ACHN (cell line): ENCODE measurements at places on chromosomes 7 and 10.

DNA sequence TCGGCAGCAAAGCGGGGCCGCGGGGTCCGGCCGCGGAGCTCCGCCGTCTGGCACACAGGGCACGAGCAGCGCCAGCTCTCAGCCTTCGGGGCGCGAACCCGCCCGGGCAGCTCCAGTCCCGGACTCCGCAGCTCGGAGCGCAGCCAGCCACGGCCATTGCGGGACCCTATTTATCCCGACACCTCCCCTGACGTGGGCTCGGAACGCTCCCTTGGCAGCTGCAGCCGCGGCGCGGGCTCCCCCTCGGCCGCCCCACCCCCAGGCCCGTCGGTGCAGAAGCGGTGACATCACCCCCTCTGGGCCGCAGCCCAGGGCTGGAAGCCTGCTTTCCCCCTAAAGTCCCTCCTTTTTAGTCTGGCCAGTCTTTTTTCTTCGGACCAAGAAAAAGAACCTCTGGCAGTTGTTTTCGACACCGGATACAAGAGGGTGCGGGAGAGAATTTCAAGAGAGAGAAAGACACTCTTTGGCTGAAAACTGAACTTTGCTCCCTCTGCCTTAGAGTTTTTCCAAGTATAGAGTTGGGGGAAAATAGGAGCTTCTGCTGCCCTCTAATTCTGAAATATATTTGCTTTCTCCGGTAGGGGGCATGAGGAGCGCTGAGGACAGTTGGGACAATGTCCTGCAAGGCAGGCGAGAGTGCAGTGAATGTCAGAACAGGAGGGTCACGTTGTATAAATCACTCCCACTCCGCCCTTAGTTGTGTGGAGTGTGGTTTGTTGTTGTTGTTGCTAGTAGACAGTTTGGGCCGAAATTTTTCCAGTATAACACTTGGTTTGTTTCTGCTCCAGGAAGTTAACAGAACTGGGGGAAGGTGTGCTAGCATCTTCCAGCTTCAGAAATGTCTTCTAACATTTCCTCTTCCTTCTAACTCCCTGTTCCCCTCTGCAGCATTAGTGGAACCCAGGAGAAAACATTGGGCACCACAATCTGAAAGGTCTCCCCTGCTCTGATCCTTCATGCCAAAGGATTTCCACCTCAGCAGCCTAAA is at the start of gene SFRP4:
Gene SFRP4 (minus strand): TSS at position 145 of the 988 bp plus-strand sequence. CDS start 280 bp downstream, outside the sequence.
- peak; percentile 92 for DNase-seq

DNA sequence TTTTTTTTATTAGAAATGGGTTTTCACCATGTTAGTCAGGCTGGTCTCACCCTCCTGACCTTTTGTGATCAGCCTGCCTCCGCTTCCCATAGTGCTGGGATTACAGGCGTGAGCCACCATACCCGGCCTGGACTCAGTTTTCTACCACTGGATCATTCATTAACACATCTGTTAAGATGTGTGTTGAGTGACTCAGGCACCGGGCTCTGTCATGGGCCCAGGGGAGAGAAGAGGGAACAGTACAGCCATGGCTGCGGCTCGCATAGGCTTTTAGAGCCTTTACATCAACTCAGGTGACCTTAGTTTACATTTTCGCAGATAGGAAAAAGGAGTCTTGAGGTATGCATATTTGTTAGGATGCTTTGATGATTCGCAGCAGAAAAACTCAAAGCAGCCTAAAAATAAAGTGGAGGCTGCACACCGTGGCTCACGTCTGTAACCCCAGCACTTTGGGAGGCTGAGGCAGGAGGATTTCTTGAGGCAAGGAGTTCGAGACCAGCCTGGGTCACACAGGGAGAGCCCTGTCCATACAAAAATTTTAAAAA is 3.1 kb upstream of the ARPC1B start:
- DNase-seq: peak; percentile 39

DNA sequence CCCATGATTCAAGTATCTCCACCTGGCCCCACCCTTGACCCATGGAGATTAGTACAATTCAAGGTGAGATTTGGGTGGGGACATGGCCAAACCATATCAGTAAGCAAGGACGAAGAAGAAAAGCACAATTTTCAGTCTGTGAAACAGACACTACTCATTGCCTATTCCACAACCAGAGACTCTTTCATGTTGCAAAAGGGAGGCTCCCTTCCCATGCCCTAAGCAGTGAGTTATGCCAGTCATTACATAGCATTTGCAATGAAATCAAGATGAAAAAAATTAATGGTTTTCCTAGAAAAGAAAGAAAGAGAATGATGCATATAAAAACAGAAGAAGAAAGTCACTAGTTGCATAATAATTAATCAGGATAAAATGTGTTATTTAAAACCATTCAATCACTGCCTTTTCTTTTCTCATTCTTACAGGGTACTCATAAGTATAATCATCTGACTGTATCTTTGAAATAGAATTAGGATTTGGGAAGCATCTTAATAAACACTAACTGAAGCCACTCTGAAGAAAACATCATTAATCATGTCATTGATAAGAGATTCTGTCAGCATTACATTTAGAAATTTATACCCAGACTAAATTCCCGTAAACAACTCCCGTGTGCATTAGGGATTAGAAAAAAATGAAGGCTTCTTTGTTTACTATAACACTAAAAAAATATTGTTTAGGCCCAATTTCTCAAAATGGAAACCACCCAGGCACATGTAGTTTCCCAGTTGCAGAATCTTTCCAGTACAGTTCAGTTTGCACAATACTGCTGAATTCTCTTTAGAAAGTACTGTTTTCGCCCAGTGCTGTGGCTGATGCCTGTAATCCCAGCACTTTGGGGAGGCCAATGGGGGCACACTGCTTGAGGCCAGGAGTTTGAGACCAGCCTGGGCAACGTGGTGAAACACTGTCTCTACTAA is 9.1 kb downstream of the PRPS1L1 start:
- no peak for DNase-seq

DNA sequence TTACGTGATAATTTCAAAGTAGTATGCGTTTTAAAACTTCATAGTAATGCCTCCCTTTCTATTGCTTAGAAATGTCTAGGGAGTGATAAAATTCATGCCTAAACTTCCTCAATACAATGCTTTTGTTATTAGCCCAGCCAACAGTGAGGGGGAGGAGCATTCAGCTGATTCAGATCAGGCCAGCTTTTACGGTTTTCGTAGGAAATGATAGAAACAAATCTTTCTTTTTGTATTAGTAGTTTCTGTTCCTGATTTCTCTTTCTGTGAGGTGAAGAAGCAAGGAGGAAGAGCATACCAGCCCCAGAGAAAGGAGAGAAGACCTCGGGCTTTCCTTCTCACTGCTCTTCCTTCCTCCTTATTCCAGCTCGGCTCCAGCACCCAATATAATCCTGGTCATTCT is 35.2 kb upstream of the ITPRID1 start:
- DNase-seq: no peak

- DNase-seq: no peak
These were observed 21.3 kb upstream of the LIPM start for GRCh38 chr10:88781206-88781605.

- no peak for DNase-seq
These were observed 67.0 kb downstream of the GRID1 start for GRCh38 chr10:86299562-86299961.

GRCh38 chr10:71204746-71205145 is 7.6 kb upstream of the UNC5B start:
- no peak for DNase-seq

- DNase-seq: no peak
These were observed 1028.3 kb downstream of the SORCS1 start for GRCh38 chr10:106136175-106136574.

DNA sequence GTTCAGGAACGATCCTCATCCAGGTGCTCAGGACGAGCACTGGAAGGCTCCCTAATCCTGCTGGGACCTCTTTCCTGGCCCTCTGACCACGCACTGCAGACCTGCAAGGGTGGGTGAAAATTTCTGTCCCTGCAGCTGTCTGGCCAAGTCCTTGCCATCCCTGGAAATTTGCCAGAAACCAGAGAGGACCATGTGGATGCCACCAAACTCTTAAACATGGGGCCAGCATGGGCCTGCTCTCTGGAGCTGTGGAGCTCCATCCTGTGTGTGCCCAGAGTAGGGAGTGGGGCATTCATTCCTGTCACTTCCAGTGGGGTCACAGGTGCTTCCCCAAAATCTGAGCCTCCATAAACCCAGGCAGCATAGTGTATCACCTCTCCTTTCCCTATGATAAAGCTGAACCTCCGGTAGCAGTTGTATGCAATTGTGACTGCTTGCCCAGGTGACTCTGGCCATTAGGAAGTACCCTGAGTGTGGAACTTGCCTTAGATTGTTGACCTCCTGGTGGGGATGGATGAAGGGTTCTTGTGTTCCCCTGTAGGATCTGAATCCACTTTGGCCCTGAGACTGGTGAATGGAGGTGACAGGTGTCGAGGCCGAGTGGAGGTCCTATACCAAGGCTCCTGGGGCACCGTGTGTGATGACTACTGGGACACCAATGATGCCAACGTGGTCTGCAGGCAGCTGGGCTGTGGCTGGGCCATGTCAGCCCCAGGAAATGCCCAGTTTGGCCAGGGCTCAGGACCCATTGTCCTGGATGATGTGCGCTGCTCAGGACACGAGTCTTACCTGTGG is 57.1 kb downstream of the DMBT1 start:
- no peak for DNase-seq

DNA sequence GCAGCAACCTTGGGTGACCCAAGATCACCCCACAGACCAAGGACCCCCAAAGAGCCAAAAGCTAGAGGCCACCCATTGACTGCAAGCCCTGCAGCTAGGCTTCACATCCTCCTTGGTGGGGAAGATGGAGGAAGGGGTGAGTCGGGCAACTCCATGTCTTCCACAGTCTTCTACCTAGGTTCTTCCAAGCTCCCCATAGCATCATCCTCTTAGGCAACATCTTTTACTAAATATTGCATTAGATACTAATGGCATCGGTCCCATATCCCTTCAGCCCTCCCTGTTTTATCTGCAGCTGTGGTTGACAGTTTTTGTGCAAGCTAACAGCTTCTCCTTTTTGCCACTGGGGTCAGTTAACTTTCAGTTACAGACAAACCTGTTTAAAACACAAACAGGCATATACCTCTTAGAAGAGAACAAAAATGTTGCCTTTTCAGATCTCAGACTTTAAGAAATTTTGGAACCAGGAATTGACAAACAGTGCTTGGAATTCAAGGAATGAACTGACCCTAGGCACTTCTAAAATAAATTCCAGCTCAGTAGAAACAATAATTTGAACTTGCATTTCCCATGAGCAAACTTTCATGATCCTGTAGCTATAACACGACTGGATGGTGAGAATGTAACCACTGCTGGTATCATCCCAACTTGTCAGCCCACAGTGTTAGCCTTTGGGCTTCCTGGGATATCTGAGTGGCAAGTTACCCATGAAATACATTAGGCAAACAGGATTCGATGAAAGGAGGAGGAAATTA is 33.9 kb upstream of the MSMB start:
- no peak for DNase-seq

GRCh38 chr10:42482411-42482810 is 156.0 kb downstream of the ZNF33B start:
- DNase-seq: peak; percentile 40

DNA sequence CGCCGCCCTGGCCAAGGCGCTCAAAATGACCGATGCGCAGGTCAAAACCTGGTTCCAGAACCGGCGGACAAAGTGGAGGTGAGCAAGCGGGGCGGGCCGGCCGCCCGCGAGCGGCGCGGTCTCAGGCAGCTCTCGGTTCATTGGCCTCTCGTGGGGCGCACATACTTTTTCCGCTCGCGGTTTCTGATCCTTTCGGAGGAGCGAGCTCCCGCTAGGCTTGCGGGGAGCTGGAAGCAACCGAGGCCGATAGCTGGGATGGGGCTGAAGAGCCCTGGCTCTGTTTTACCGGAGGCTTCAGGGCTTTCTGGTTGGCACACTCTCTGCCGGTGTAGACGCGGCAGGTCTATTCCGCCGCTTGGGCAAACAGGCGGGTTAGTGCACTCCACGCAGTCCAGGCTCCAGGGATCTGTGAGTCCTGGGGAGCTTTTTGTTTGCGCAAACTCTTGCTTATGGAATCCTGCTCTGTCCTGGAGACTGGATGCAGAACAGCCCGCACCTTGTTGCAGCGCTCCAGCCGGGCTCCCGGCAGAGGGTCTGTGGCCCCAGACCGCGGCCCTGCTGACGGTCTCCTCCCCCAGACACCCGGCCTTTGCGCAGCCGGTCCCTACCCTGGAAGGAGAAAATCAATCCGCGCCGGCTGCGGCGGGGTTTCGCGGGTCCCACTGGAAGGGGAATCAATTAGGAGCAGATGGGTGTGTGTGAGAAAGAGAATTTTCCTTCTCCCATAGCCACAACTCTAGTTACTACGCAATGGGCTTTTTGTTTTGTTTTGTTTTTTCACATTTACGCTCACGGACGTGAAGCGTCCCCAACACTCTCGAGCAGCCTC is 3.4 kb downstream of the TLX1 start:
- DNase-seq: no peak

DNA sequence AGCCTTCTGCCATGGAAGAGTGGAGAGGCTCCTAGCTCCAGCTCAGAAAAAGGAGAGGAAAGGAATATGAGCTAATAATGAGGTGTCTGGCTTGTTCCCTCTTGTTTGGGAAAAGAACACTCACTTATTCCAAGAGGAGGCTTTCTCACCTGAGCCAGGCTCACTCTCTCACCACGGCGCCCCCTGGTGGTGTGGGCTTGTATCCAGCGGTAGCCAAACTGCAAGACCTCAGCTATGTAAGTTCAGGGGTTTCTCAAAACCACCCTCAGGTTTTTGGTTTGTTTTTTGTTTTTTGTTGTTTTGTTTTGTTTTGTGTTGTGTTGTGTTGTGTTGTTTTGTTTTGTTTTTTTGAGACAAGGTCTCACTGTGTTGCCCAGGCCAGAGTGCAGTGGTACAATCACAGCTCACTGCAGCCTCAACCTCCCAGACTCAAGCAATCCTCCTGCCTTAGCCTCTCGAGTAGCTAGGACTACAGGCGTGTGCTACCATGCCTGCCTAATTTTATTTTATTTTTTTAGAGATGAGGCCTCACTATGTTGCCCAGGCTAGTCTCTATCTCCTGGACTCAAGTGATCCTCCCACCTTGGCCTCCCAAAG is 124.0 kb downstream of the TMEM130 start:
- peak; percentile 72 for DNase-seq

DNA sequence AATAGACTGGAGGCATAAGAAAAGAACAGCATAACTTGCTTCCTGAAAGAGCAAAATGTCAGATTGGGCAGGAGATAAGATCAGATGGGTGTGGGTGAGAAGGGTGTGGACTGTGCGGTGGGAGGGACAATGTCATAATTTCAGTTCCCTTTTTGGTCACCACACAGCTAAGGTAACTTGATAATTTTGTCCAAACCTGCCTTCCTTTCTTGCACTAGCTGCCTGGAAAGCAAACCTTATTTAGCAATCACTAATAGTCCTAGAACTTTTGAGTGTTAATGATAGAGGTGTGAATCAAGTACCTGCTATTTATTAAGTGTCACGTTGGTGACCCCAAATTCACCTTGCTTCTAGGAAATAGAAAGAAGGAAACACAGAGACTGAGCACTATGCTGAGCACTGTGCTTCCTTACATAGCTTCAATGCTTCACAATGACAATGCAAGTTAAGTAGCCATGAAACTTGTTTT is 72.4 kb upstream of the SP4 start:
- no peak for DNase-seq

- no peak for DNase-seq
These were observed 187.4 kb upstream of the TMEM72 start for GRCh38 chr10:44723619-44724325.

- DNase-seq: no peak
These were observed 270.5 kb upstream of the PODXL start for GRCh38 chr7:131826960-131827359.
